Caki2 (cell line): ENCODE measurements at places on chromosomes 2 and 18.

- DNase-seq = no peak
These were observed 677.7 kb downstream of the DCDC2C start for GRCh38 chr2:4381049-4381448.

DNA sequence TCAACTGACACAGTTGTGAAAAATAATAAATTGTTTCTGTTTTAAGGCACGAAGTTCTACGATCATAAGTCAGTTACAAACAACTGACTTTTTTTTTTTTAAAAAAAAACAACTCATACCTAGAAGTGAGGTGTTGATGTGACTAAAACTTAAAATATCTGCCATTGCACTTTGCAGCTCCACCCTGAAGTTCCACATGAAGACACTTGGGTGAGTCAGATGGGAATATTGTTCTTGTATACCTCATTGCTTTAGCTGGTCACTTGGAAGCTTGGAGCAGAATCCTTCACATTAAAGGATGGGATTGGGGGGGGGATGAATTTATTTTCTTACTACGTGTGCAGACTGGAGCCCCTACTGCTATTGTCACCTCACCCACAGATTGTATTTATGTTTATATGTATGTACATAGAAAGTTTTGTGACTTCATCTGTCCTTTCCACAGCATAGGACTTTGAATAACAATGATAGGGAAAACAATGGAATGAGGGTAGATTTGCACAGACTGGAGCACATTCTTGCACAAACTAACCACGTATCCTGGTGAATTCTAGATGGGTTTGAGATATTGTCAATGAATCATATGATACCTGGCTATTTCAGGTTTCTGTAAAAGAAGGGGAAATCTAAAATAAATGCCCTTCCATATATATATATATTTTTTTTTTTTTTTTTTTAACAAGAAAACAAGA, 57.9 kb upstream of the ARHGAP15 start:
- DNase-seq = peak; percentile 86

DNA sequence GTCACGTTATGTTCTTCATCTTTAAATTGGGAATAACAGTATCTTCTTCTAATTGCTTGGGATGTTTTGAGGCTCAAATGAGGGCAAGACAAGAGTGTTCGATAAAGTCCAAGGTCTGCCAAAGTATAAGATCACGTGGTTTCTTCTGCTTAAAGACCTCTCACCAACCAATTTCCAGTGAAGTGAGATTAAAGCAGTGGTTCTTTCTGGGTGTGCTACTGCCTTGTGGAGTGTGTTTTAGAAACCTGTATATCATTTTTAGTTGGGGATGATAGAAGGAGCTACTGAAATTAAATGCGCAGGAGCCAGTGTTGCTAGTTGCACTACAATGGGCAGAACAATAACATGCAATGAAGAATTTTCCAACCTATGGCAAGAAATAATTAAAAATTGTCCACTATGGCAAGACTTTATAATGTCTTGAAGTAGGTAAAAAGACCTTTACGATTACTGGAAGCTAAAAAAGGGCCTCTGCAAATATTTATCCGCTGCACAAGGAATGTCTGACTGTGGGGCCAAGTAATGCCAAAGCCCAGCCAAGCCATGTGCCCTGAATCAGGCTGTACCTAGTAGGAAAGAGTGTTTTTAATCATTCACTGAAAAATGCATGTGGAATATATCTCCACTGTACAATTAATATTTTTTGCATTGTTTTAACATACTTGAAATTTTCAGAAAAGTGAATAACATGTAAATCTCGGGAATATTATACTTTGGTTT, 244.5 kb upstream of the REG3G start:
- DNase-seq = no peak

DNA sequence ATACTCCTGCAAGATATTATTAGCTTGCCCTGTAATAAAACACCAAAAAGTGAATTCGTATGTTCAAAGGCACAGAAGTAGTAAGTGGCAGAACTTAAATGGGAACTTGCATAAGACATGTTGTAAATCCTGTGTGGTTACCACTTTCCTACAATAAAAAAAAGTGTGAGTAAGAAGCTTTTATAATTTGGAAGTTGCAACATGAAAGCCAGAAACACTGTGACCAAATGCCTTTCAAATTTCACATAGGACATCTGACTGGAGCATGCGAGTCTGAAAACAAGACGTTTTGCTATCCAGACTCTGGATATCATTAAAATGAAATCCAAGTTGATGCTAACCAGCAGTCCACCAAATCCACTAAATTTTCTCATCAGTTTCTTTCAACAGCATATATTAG, 886.2 kb upstream of the NRXN1 start:
- DNase-seq = no peak

DNA sequence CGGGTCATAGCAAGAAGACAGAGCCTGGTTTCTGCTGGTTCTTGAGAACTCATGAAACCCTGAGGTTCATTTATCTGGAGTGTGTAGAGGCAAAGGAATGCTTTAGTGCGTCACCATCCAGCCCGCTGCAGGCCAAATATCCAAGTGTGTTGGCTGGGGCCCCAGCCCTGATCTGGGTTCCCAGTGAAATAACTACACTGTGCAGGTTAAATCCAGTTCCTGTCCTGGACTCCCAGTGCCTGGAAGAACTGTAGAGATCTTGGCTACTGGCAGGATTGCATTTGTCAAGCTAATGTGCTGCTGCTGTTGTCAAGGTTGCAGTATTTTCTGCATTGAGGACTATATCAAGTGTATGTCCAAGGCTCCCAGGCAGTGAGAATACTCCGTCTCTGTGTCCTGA, 89.9 kb downstream of the MAPK4 start:
- no peak for DNase-seq

- DNase-seq = peak; percentile 4
These were observed 947 bp upstream of the ANKRD44 start for GRCh38 chr2:197311421-197312033.

DNA sequence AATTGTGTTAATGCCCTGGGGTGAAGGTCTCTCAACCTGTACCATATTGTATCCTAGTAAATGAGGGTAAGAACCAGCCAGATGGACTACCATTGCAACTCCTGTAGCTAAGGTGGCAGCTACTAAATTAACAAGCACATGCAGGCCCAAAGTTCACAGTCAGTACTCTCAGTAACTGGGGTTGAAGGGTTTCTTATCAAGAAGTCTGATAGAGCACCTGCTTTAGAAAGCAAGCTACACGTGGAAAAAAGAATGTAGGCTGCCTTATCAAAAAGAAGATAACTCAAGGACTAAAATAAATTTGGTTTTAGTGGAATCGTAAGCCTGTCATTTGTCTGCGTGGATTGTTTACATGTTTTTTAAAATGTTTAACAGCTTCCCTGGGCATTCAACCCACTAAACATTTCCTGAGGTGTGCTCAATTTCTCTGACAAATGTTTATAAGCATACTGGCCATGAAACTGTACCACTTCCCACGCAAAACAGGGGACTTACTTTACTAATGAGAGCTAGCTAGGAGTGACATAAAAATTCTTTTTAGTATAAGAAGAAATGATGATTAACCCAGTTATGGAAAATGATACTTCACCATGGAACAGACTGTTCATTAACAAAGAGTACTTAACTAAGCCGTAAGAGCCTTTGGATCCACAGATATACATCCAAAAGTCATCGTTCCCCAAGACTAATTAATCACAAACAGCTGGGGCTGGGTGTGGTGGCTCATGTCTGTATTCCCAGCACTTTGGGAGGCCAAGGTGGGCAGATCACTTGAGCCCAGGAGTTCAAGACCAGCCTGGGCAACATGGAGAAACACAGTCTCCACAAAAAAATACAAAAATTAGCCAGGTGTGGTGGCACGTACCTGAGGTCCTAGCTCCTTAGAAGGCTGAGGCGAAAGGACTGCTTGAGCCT, 36.5 kb downstream of the LPIN2 start:
- DNase-seq = no peak

- DNase-seq = no peak
These were observed 108.6 kb upstream of the REV1 start for GRCh38 chr2:99598441-99598840.

DNA sequence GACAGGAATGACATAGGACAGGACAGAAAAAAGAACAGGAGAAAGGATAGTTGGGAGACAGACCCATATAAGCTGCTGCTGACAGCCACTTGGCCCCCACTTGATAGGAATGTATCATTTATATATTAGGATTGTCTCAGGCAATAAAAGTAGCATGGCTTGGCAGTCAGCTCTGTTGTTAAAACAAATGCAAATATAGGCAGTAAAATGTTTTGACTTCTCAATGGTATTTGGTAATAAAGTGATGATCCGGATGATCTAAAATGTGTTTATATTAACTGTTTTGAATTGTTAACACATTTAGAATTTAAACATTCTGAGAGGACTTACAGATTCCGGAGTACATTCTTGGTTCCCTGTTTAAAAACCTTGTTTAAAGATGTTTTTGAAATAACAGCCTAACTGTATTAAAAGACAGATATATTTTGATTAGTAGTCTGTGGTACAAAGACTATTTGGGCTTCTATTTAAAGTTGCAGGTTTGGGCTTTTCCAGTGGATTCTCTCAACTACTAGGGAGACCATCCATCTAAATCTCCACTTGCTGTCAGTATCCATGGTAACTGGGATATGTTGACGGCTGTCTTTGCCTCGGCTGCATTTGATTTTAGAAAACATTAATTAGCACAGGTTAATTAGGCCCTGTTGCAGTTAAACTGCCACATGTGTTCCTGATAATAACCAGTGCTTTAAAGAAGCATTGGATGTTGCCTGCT, 147.6 kb downstream of the ESCO1 start:
- DNase-seq = no peak

- no peak for DNase-seq
These were observed 68.5 kb downstream of the TMEM18 start for GRCh38 chr2:608711-609110.

DNA sequence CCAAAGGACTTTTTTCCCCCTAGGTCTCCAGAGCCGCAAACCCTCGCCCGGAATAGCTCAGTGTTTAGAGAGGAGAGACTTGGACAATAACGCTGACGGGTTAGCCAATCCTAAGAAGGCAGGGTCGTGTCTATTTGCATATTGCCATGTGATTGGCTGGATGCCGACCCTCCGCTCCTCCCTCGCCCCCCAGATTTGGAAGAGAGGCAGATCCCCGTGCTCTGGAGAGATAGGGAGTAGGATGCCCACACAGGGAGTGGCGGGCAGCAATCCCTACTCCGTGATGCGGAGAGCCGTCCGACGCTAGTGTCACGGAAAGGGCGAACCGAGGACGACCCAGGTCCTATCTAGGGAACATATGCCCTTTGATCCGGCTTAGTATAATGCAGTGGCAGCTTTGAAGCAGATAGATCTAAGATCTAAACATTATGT, 1.4 kb downstream of the WNT6 start:
- DNase-seq = peak; percentile 93

GRCh38 chr18:43805646-43806194, 528.4 kb upstream of the SYT4 start:
- no peak for DNase-seq

- no peak for DNase-seq
These were observed 83.6 kb downstream of the CCDC85A start for GRCh38 chr2:56267415-56267788.
